ENCODE measurements at places on chromosomes 6 and 20.
A peak's percentile ranks its signal among the peaks of the same experiment; 100 is the strongest.

DNA sequence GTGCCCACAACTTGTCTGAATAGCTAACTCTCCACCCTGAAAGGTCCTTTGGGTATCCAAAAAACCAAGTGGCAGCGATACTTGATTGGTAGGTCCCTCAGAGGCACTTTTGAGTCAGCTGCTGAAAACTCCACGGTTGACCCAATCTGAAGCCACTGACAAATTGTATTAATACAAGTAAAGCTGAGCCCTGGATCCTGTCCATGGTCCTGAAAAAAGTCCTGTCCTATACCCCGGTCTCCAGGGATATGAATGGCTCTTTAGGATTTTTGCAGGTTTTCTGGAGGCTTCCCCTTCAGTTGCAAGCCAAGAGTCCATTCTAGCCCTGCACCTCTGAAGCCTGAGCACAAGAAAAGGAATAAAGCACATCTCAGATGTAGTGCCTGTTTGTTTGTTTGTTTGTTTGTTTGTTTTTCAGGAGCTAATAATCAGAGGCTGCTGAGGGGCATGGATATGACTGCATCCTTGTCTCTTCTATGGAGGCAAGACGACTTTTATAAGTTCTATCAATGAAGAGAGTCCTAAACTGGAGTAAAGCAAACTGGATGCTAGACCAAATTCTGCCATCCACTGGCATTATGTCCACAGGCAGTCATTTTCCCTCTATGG, 1.7 kb upstream of the SLC12A5 start:
- DNase-seq, result no peak

GRCh38 chr20:48478370-48478769, 349.4 kb downstream of the PREX1 start:
- no peak for DNase-seq

- DNase-seq, result no peak
Observed at GRCh38 chr6:141764388-141764787, 368.3 kb upstream of the GJE1 start.

GRCh38 chr6:129317931-129318820, 391.8 kb downstream of the ARHGAP18 start:
- DNase-seq, result no peak

DNA sequence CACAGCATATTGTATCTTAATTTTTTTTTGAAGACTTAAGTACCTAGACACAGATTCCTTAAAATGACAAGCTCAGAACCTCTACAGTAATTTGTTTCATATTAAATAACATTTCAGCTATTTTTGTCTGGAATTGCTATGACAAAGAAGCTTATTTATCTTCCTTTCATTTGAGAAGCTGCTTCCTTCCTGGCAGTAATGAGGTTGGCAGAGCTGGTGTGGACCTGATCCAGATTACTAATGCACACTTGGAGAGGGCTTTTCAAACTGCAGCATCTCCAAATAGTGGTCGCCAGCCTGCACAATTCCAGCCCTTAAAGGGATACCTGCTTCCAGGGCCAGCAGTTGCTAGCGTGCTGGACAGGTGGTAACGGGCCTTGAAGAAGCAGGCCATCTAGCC, 12.1 kb downstream of the PTCHD4 start:
- no peak for DNase-seq

GRCh38 chr20:53302695-53303412, 290.8 kb downstream of the ZNF217 start:
- no peak for DNase-seq

- no peak for DNase-seq
Observed at GRCh38 chr6:32752580-32752979, 10.8 kb downstream of the HLA-DQB2 start.

DNA sequence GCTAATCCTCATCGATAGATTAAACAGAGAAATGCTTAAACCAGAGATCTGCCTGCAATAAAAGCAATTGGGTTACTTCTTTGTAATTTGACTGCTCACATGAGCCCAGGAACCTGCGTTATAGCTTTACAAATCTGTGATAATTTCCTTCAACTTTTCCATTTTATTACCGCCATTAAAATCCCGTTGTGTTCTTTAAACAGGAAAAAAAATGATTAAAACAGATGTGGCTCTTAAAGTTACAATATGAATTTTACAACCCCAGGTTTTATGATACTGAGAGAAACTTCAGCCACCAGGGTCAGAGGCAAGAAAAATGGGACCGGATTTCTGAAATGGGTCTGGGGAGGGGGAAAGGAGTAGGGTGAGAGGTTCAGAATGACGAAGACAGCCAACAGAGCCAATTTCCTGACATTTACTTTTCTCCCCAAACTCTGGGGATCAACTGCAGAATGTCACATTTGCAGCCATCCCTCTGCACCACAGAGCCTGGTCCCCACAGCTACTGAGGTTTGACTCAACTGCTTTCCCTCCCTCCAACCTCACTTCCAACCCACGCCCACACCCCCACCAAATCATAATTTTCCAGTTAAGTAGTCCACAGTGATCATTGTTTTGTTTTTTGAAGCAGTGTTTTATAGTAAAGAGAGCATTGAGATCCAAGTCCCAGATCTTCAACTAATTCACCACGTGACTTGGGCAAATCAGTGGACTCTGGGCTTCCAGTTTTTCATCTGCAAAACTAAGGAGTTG, 77.6 kb upstream of the EYA2 start:
- no peak for DNase-seq

GRCh38 chr20:53468587-53468986, 125.1 kb downstream of the ZNF217 start:
- no peak for DNase-seq

GRCh38 chr6:55033016-55033546, 141.2 kb upstream of the HCRTR2 start:
- DNase-seq, result no peak

GRCh38 chr6:132948889-132949288, 134.5 kb downstream of the RPS12 start:
- DNase-seq, result no peak

DNA sequence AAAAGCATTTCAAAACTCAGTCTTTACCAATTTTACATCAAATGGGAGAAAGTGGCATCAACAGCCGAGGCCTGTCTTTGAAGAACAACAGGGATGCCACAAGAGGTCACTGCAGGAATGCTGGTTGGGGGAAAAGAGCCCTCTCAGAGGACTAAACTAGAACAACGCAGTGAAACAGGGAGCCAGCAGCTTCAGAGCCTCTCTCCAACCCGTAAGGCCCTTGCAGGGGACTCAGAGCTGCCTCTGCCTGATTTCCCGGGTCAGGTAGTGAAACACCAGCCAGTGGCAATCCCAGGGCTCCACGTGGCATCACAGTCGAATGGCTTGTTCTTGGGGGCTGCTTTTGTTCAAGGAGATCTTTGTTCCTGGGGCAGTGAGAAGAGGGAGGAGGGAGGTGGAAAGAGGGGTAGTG, 55.0 kb upstream of the KCNK16 start:
- no peak for DNase-seq

GRCh38 chr20:20368418-20369249, 730 bp downstream of the INSM1 start:
- DNase-seq, result no peak

DNA sequence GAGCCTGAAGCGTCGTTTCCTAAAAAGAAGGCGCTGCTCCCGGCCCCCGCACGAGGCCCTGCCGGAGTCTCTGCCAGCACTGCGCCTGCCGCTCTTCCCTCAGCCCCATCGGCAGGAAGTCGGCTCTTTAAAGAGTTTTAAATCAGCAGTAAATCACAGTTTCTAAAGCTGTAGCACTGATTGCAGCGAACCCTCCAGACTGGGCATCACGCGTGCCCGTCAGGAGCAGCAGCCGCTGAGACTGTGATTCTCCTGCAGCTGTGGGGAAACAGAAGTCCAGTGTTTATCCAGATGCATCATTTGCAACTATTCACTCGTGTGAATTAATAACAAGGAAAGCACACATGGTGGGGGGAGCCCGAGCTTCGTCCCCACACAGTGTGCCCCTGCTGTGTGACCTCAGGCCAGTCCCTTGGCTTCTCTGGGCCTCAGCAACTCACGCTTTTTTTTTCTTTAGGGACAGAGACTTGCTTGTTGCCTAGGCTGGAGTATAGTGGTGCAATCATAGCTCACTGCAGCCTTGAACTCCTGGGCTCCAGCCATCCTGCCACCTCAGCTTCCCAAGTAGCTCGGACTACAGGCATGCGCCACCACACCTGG, 28.3 kb downstream of the DLL1 start:
- no peak for DNase-seq

- DNase-seq, result no peak
Observed at GRCh38 chr20:20334489-20334888, 33.4 kb upstream of the INSM1 start.

GRCh38 chr6:775863-776262, 82.9 kb upstream of the EXOC2 start:
- DNase-seq, result no peak

GRCh38 chr6:136085370-136086115, 164.6 kb downstream of the MTFR2 start:
- no peak for DNase-seq

DNA sequence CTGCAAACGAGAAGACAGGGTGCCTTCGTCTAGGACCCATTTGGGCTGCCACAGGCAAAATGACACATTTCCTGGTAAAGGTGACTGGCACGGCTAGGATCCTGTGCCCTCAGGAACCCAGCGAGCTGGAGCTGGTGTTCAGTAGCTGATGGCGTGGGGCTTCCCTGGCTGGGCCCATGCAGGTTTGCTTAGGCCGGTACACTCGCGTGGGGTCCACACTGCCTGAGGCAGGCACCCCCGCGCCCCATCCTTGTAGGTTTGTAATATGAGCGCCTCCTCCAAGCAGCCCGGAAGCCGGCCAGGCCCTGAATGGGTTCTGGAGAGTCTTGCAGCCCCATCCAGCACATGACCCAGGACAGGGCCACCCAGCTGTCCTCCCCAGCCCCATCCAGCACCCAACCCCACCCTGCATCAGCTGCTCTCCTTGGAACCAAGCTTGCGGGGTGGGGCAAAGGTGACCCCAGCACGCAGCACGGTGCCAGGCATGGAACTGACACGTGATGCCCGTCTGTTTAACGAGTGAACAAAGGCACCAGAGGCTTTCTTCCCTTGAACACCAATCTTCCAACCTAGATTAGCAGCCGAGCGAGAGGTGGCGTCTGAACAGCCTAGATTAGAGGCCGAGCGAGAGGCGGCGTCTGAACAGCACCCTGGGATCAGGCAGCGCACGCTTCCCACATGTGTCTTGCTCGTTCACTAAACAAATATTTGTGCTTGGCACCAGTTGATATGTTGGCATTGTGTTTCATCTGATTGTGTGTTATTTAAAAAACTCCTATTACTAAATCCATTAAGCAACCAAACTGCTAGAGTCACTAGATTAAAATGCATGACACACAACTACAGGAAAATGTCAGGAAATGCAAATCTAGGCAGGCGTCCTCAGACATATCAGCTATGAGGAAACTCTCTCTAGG, 112.1 kb downstream of the DLL1 start:
- DNase-seq, result no peak

DNA sequence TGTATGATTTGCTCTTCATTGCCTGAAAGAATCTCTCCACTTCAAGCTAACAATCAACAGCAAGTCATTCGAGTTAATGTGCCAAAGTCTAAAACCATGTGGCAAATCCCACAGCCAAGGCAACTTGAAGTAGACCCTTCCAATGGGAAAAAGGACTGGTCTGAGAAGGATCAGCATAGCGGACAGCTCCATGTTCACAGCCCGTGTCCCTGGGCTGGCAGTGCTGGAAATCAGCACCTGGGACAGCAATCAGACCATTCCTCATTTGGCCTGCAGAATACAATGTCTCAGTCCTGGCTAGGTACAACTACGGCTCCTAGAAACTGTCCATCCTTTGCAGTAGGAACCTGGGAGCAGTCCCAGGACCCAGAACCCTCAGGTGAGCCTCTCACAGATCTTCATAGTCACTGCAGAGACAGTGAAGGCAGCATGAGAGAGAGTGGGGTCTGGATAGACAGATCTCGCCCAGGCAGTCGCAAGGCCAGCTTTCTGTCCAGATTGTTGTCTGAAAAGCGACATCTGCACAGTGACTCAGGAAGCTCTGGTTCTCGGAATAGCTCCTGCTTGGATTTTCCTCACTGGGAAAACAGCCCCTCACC, 1.1 kb downstream of the GJA10 start:
- no peak for DNase-seq

DNA sequence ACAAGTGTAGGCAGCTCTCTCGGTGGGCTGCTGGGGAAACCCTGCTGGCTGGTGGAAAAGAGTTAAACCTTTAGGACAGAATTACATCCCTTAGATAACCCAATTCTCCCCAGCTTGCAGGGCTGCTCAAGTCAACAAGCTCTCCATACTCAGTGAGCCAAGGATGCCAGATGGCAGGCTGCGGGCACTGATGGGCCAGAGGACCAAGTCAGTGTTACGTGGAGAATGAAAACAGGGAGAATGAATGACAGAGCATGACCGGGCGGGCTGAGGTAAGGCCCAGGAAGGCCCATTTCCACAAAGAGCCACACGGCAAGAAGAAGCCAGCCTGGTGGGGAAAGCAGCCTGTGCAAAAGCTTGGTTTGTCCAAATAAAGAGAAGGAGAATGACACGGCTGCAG, 58.7 kb upstream of the CD93 start:
- DNase-seq, result no peak

- DNase-seq, result no peak
Observed at GRCh38 chr6:68642081-68642480, 7.0 kb downstream of the ADGRB3 start.

GRCh38 chr20:63006540-63007359, at the start of gene BHLHE23:
Gene BHLHE23, minus strand, starts transcription at chr20:63006964. Its CDS starts 190 bp downstream, at chr20:63006774.
- no peak for DNase-seq

DNA sequence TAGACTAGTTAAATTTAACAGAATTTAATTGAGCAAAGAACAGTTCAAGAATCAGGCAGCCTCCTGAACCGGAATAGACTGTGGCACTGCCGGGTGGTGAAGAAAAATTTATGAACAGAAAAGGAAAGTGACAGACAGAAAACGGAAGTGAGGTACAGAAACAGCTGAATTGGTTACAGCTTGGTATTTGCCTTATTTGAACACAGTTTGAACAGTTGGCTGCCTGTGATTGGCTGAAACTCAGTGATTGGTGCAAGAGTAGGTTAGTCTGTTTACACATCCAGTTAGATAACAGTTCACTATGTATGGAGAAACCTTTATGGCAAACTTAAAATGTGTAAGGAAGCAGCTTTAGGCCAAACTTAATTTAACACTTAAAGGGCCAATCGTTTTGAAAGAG, 116.0 kb upstream of the CITED2 start:
- no peak for DNase-seq

GRCh38 chr6:56806368-56806767, 148.5 kb upstream of the BEND6 start:
- DNase-seq, result no peak

GRCh38 chr6:111113336-111114086, 26.2 kb downstream of the SLC16A10 start:
- DNase-seq, result no peak

GRCh38 chr6:111534231-111534751, 51.3 kb upstream of the REV3L start:
- no peak for DNase-seq

DNA sequence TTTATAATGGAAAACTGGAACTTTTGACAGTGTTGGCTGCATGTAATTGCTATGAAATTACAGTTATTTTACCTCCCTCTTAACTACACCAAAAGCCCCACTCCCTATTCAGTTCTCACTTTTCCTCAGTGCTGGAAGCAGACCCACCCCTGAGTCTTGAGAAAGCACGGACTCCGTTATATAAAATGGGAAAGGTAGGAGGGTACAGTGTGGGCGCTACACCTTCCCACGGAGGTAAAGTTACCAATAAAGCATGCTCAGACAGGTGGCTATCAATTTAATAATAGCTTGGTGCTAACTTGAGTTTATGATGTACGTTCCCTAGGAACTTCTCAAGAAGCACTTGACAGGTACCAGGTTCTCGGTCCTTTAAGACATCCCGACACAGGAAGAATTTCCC, 59.0 kb downstream of the CLIC5 start:
- DNase-seq, result no peak

- DNase-seq, result peak; percentile 67
Observed at GRCh38 chr20:41316602-41317545, 657 bp downstream of the ZHX3 start.
